ENCODE measurements at places on chromosomes 5 and 9.

- DNase-seq = no peak
These were observed 131.4 kb upstream of the MINAR2 start for GRCh38 chr5:129616517-129616916.

GRCh38 chr5:957748-958485 is 50.7 kb upstream of the NKD2 start:
- no peak for DNase-seq

DNA sequence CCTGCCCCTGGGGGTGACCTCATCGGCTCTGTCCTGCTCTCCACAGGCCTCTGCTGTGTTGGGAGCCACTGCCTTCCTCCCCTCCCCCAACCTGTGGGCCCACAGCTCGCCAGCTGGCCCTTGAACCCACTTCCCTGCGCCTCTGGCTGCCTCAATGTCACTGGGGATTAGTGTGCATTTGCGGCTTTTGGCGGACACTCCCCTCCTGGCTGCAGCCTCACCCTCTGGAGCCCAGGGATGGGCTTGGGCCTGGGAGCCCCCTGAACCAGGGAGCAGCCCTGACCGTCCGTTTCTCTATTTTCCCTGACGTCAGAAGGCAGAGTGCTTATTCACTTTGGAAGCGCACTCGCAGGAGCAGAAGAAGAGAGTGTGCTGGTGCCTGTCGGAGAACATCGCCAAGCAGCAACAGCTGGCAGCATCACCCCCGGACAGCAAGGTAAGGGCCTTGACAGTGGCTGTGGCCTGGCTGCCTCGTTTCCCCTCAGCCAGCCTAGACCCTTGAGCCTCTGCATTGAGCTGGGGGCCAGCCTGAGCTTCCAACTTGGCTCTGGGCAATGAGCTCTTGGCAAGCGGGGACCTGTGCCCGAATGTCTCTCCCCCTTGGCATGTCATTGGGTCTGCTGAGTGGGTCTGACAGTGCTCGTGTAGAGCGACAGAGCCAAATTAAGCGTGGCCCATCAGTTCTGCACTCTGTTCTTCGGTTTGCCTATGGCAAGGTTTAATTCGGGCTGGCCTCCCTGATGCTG is 73.1 kb downstream of the RGS3 start:
- no peak for DNase-seq

- no peak for DNase-seq
These were observed 56.3 kb upstream of the SPEF2 start for GRCh38 chr5:35561396-35561795.

- DNase-seq = no peak
These were observed 261.2 kb upstream of the FAM174A start for GRCh38 chr5:100273846-100274580.

DNA sequence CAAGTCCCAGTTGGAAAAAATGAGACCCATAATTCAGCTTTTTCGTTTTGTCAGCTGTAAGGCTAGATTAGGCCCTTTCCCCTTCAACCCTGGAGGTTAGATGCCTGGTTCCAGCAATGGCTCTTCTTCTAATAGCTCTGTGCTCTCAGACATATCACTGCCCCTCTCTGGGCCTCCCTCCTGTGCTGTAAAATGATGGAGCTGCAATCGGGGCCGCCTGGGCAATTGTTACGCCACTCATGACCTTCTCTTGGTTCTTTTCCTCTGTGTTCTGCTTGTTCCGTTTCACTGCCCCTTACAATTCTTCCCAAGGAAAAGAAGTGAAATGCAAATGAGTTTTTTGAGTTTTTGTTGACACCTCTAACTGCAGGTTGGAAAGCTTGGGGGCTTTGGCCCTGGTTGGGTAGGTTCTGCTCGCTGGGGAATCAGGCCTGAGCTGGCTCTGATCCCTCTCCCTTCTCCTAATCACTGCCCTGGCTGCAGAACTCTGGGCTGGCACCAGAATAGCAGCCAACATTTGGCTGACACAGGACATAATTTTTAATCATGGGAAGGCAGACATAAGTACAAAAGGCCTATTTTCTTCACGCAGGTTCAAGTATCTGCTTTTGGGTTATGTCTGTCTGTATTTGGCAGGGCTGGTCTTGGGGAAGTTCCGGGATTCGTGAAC is 110.9 kb downstream of the FOXD1 start:
- DNase-seq = no peak

- no peak for DNase-seq
These were observed 1209.8 kb upstream of the CDH6 start for GRCh38 chr5:29983528-29984155.

DNA sequence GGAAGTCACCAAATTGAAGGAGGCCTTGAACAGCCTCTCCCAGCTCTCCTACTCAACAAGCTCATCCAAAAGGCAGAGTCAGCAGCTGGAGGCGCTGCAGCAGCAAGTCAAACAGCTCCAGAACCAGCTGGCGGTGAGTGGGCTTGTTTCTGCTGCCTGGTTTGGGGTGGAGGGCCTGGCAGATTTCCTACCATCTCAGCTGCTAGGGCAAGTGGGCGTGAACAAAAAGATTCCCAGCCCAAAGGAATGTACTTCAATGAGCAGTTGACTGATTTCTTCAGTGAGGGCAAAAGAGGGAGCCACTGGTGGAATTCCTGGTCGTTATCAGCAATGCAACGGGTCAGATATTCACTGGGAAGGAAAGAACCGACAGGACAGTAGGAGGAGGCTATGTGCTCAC is 12.6 kb upstream of the TTC23L start:
- no peak for DNase-seq

- DNase-seq = no peak
These were observed 95.1 kb downstream of the DMXL1 start for GRCh38 chr5:119166026-119166425.

- no peak for DNase-seq
These were observed 320.9 kb downstream of the IRX2 start for GRCh38 chr5:2430606-2431005.
